ENCODE measurements at places on chromosomes 4 and X.

DNA sequence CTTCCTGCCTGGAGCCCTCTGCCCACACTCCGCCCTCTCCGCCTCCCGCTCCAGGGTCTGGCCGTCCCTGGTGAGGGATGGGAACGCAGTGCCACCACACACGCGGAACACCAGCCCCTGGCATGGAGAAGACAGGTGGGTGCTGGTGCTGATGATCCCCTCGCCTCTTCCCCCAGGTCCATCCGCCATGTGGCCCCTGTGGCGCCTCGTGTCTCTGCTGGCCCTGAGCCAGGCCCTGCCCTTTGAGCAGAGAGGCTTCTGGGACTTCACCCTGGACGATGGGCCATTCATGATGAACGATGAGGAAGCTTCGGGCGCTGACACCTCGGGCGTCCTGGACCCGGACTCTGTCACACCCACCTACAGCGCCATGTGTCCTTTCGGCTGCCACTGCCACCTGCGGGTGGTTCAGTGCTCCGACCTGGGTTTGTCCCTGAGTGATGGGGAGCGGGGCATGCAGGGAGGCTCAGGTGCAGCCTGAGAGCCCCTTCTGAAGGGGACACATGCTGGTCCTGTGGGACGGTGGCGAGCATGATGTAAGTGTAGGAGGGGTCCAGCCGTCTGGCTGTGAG lies 9.8 kb downstream of the BGN start:
- no peak for DNase-seq

DNA sequence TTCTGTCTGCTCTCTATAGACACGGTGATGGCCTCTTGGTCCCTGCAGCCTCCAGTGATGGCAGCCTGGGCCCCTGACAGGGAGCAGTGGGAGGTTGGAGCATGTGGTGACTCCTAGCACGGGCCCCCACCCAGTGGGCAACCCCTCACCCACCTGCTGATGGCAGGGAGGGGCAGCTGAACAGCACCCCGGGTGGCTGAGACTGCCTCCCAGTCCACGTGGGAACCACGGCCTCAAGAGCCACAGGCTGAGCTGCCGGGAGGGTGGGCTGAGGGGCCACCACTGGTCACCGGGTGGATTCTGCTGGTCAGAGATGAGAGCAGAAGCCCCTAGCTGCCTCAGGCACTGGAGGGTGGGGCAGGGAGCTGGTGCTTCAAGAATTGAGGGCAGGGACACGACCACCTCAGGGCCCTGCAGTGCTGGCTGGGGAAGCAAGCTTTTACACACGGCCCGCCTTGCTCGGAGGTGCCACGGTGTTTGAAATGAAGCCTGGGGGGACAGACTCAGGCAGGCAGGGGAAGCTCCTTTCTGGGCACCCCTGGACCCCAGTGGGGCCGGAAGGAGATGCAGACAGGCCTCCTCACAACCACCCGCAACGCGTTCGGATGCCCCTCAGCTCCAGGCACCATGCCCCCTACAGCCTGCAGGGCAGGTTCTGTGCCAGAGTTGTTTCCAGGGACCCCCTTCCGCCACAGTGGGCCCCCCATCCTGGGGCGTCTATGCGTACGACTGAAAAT lies 6.3 kb upstream of the HAUS3 start:
- DNase-seq = no peak

DNA sequence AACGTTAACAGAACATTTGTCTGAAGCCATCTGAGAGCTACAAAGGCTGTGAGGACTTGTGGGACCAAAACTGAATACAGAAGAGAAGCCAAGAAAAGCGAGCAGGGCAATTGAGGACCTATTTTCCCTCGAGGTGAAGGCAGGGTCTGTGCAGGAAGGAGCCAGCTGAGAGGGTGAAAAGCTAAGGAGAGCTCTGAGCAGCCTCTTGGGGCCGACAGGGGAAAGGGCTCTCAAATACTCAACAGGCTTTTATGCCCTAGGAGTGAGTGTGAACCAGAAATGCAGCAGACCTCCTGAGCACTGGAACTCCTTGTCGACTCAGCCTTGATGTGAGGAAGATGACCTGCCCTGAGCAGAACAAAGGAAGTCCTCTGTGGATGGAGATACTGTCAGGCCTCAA lies 54.2 kb downstream of the C4orf50 start:
- no peak for DNase-seq

GRCh38 chrX:117645639-117646038 lies 471.0 kb downstream of the KLHL13 start:
- no peak for DNase-seq

GRCh38 chrX:37662181-37662580 lies 23.4 kb upstream of the XK start:
- DNase-seq = no peak

- no peak for DNase-seq
These were observed 28.5 kb downstream of the NKX1-1 start for GRCh38 chr4:1377606-1378261.

GRCh38 chr4:163071308-163071707 lies 95.4 kb downstream of the NAF1 start:
- DNase-seq = no peak

GRCh38 chrX:57817302-57817701 lies 93.0 kb downstream of the ZXDA start:
- no peak for DNase-seq

DNA sequence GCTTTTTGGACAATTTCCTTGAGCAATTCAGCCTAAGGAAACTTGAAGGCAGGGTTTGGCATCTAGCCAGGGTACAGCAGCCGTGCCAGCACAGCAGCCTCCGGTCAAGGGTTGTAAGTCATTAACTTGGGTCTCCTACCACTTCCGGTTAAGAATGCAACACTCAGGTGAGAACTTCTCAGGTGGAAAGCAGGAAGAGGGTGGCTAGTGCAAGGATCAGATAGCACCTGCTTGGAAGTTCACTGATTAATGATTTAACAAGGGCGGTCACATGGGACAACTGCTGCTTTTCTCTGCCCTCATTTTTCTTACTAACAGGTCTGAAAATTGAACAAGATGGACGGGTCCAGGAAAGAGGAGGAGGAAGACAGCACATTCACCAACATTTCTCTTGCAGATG lies 30.1 kb upstream of the SCOC start:
- DNase-seq = no peak

GRCh38 chrX:139093201-139093600 lies 381.7 kb upstream of the FGF13 start:
- no peak for DNase-seq

GRCh38 chr4:18533262-18533775 lies 511.8 kb upstream of the LCORL start:
- no peak for DNase-seq

DNA sequence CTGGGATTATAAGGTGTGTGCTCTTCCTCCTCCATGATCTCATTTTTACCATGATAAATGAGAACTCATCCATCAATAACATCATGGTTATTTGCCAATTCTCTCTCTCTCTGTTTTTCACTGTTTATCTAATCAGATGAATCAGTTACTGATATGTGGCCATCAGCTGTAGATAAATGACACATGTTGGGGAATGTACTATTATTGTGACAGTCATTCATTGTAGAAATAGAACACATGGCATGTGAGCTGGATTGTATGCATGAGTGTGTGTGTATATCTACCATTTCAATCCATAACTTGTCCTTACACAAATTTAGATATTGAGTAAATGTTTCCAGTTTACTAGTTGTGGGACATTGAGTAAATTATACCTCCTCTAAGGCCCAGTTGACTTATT lies 53.0 kb downstream of the OSTC start:
- no peak for DNase-seq

DNA sequence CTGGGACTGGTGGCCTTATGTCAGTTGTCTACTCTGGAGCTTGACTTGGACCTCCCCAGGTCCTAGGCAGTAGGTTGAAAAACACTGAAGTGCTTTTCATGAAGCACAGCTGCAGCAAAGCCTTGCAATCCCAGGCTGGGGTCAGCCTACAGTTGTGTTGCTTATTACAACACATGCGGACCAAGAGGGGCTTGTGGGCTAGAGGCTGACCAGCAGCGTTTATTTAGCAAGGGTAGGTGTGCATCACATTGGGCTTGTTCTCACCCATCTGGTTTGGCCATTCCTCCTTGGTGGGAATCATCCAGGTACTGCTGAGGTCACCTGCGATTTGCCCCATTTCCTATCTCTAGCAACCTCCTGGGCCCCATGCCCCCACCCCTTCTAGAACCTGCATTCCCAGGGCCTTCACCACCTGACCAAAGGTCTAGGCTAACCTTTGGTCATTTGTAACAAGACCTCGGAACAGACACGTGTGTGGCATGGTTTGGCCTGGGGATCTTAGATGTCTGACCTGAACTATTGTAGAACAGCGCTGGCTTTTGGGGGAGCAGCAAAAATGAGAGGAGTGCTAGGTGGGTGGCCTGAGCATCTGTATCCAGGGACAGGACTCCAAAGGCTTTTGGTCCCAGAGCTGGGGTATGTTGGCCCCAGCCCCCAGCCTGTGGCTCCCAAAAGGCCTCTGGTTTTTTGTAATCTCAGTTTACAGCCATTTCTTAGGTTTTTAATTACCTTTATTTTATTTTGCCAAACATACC lies 3.0 kb downstream of the RPL10 start:
- DNase-seq = no peak

- no peak for DNase-seq
These were observed 192.5 kb upstream of the TTC29 start for GRCh38 chr4:147138171-147138570.

DNA sequence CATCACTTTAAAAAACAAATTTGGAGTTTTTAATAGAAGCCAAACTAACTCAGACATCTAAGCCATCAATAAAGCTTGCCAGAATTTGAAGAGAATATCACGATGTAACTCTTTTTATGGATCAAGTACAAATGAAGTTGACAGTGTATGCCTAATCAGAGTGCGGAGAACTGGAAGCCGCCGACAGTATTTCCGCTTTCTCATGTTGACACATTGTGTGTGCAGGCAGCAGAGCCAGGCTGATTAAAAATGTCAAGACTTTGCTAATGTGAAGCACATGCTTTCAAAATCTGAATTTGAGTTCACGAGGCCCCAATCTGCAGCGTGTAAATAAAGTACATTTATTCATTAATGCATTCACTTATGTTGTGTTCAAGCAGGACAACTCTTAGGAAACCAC lies 161.2 kb downstream of the TENM3 start:
- DNase-seq = no peak

DNA sequence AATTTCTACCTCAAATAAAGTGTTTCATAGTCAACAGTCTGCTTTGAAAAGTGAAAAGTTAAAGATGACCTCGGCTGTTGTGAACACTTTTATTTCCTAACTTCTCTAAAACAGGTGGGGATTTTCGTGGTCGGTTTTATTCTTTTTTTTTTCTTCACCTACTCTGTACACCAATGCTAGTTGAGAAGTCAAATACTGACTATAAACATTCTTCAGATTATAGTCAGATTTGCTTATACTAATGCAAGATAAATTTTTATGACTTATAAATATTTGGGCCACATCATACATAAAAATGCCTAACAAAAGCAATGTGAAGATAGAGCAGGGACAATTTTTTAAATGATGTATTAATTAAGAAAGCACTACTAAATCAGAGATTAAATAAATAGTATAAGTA lies 98.1 kb upstream of the GPR34 start:
- DNase-seq = no peak

- DNase-seq = no peak
These were observed 303.6 kb upstream of the FAT1 start for GRCh38 chr4:187027272-187027671.

- no peak for DNase-seq
These were observed 7.7 kb upstream of the NR3C2 start for GRCh38 chr4:148449921-148450320.

- no peak for DNase-seq
These were observed 84.9 kb downstream of the RAB28 start for GRCh38 chr4:13399257-13399656.

- DNase-seq = no peak
These were observed 10.2 kb upstream of the MAOB start for GRCh38 chrX:43892336-43892870.

GRCh38 chr4:88897180-88897579 lies 159.8 kb downstream of the FAM13A start:
- no peak for DNase-seq
